ENCODE measurements at places on chromosomes 11 and 22.

DNA sequence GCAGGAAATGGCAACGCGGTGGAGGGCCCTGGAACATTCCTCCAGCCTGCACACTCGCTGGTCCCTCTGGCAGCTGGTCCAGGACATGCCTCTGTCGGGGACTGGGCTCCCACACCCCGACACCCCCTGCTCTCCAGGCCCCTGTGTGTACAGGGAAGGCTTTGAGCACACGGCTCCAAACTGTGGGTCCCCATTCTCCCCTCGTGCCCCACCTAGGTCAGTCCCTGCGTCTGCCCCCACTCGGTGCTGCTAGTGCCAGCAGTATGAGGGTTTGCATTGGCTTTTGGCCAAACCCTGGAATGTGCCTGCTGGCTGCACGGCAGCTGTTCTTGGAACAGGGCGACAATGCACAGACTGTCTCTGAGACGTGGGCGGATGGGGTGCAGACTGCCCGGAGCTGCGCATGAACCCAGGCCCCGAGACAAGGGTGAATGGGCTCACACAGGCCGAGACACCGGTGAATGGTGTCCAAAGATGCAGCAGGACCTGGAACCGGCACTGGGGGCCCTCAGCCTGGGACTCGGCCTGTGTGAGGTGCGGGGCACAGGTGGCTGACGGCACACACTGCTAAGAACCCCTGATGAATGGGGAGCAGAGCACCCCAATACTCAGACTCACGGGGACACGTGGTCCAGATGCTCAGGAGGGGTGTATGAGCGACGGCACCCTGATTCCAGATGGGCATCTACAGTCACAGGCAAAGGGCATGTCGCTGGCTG lies 7.5 kb upstream of the SYT8 start:
- DNase-seq = no peak

- DNase-seq = no peak
These were observed 34.2 kb downstream of the ABTB2 start for GRCh38 chr11:34323601-34324000.

DNA sequence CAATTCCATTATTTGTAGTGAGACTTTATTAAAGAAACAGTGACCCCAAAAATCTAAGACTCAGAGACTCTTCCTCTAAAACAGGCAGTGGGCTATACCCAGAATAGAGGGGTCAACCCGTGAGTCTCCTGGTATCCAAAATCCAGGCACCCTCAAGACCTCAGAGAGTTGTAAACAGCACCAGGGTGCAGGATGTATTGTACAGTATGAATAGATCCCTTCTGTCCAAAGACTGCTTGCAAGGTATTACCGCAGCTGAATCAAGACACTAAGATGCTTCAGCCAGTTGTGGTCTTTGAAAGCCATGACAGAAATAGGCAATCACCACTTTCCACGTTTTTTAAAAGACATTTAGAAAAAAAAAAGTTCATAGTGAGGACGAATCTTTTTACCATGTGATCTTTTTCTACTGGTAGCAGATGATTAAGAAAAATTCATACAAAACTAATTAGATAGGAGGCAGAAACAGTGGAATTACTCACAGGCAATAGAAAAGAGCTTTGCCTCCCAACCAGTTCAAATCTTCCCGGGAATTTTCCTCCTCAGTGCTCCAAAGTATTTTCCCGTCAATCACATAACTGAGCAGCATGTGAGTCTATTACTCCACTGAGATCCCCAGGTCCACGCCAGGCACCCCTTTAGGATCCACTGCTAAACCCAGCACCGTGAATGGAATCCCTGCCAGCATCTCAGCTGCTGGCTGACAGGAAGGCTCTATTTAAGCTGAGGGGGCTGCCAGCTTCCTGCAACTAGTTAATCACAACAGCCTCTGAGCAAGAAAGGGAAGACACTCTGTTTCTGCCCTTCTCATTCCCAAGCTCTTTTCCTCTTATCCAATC lies 113.1 kb downstream of the ETS1 start:
- no peak for DNase-seq

DNA sequence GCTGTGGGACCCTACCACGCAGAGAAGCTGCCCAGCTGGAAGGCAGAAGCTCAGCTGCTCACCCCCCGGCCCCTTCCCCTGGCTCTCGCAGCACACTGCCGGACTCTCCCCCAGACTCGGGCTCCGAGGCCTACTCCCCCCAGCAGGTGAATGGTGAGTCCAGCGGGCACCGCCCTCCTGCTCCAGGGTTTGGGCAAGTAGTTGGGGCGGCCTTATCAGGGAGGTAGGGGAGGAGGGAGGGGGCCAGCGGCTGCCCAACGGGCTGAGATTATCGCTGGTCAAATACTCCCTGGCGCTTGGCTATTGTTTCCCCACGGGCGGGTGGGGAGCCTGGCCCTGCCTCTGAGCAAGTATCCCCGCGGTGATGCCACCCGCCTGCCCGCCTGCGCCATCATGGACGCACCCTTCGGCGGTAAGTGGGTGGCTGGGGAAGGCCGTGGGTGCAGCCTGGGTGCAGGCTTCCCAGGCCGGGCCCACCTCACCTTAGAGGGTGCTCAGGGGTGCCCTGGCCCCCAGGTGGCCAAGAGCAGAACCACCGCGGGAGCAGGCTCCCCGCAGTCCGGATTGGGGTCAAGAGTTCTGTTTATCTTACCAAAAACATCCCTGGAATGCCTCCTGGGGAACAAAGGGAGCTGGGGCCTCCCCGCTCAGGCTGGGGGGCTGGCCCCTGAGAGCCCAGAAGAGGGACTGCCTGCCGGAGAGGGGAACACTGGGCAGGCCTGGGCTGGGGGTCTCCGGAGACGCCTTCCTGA lies 16.9 kb downstream of the MYRF start:
- no peak for DNase-seq

DNA sequence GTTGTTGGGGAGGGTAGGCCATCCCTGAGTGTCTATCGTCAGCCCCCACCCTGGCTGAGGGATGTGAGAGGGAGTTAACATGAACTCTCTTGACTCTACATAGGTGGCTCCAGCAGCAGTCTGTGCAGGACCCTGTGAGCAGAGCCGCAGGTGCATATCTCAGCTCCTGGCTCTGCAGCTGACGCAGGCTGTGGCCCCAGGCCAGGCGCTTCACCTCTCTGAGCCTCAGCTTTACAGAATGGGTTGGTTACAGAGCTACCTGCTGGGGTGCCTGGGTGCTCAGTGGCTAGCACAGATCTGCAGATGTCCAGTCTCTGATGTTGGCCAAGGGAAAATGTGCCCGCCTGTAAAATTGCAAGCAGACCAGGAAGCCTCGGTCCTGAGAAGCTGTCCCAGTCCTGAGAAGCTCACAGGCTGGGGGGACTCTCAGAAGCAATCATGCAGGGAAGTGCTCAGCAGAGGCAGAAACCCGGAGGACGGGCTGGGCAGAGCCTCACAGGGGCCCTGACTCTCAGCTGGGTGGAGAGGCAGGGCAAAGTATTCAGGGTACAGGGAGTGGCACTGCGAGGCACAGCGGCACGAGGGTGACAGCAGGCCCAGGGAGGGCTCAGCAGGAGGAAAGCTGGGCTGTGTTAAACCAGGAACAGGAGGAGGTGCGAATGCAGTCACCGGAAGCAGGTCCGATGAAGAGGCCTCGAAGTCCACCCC lies 15.9 kb upstream of the LRP5 start:
- DNase-seq = no peak

DNA sequence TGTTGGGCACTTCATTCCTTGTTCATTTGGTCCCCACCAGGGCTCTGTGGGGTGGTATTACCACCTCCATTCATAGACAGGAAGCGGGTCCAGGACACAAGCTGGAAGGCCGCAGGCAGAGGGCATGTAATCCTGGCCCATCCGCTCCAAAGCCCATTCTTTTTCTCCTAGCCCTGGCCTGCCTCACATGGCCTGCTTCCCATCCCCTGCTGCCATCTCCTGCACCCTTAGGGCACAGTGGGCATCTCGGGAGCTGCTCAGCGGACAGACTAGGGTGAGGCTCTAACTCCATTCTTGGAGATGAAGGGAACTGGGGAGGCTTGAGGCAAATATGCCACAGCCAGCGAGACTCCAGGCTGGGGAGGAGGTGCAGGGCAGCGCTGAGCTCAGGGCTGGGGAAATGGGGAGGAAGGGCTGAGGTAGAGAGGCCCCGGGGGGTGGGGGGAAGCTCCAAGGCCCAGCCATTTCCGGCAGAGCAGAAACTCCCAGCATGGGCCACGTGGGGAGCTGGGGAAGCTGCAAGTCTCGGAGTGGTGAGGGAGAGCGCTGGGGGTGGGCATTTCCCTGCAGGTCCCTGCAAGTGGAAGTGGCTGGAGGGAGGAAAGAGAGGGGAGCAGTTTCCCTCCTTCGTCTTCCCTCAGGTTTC lies 14.3 kb upstream of the BCL9L start:
- no peak for DNase-seq

DNA sequence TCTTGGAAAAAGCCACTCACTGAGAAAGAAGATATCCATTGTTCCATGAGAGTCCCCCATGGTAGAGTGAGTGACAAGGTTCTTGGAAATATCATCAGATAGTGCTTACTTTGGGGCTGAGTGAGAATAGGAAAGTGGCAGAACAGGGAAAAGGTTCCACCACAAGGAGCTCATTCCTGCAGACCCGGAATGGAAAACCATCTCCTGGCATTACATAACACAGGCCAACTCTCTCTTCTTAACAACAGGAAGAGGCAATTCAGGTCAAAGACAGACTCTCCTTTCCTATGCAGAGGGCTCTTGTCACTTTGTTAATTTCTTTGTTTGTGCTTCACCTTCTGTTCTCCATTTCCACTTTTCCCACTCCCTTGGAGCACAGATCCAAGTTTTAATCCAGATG lies 259.7 kb downstream of the KIRREL3 start:
- no peak for DNase-seq

DNA sequence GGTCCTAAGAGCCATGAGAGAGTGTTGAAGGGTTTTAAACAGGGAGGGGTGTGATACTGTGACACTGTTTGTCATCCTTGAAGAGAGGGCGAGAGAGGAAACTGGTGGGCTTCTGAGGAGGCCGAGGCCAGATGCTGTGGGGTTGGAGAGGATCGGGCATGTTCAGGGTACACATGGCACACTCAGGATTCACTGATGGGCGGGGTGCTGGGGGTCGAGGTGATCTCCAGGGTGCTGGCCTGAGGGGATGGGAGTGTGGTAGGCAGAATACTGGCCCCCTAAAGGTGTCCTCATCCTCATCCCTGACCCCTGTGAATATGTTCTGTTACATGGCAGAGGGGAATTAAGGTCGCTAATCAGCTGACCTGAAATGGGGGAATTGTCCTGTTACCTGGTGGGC lies 7.3 kb downstream of the TBC1D22A start:
- DNase-seq = no peak

GRCh38 chr11:65448418-65449105 lies 26.0 kb downstream of the NEAT1 start:
- no peak for DNase-seq

GRCh38 chr11:91981995-91982394 lies 242.6 kb upstream of the FAT3 start:
- DNase-seq = no peak

DNA sequence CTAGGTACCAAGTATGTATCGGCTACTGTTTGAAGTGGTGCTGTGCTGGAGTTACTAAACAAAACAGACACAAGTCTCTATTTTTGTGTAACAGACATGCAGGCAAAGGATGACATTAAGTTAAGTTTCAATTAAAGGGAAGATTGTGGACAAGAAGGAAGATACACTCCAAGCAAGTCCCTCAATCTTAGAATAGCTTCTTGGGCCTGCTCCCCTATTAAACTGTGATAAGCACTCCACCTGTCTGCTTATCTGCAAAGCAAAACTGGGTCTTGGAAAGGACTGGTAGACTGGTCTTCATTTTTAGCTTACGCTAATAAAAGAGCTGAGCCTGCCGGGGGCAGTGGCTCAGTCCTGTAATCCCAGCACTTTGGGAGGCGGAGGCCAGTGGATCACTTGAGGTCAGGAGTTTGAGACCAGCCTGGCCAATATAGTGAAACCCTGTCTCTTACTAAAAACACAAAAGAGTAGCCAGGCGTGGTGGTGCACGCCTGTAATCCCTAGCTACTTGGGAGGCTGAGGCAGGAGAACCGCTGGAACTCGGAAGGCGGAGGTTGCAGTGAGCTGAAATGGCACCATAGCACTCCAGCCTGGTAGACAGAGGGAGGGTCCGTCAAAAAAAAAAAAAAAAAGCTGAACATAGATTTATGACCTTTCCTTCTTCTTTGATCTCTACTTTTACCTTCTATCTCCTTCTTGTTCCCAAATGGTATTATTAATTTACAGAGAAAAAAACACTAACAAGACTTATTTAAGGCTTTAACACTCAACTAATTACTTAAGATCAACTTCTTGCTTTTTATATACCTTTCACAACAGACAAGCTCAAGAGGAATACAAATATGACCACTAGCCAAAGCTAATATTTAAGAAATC lies 4.1 kb downstream of the DDX17 start:
- DNase-seq = no peak

GRCh38 chr11:117668321-117668751 lies 128.7 kb downstream of the DSCAML1 start:
- no peak for DNase-seq

DNA sequence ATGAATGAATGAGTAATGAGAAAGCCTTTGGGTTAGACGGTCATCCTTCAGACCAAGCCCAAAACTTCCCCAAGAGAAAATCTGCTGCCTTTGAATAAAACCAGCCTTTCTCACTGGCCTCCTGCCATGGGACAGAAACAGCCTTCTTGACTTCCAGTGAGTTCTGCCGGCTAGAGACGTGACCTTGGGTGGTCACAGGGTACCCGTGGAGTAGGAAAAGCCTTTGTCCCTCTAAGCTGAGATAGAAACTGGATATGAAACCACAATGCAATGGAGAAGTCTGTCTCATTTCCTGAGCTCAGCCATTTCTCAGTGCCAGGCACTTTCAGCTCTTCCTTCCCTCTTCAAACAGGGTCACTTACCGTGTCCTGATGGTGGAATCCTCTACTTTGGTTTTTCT lies 21.2 kb upstream of the YWHAH start:
- no peak for DNase-seq

GRCh38 chr11:99687320-99687719 lies 666.6 kb downstream of the CNTN5 start:
- DNase-seq = no peak

DNA sequence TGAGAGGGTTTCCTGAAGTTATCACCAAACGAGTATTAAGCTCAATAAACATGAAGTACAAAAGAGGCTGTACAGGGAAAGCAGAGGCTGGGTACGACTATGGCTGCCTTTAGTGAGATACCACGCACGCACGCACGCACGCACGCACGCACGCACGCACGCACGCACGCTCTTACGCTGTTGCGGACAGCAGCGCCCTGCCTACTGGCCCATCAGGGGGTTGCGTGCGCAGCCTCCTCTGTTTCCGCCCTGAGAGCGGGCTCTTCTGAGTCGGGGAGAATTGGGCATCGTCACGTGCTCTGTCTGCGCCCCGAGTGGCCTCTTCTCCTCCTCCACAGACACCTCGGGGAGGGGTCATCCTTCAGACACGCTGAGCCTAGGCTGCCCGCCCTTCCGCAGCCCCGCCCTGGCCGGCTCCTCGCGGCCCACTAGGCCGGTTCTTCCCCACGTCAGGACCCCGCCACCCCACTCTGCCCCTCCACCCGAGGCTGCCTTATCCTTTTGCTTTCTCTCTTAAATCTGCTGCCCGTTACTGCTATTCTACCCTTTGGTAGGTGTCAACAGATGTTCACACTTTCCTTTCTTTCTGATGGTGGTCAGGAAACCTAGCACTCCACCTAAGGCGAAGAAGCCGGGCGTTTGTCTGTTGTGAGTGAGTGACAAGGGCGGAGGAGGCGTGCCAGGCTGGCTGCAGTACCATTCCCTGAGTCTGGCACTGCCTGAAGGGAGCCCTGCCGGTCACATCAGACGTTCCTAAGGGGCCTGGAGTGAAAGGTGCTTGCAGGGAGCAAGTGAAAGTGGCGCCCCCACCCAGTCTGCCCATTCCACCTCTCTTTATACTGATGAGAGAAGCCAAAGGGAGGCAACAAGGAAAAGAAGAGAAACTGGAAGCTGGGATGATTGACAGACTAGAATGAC lies 300.4 kb upstream of the B3GAT1 start:
- no peak for DNase-seq

GRCh38 chr11:12798609-12799011 lies 124.4 kb downstream of the TEAD1 start:
- DNase-seq = no peak

Measured in NCI-H510A (cell line).